NCI-H460 (cell line): ENCODE measurements at places on chromosomes 4 and X. TPM values are rescaled to one million over a fixed set of nuclear protein-coding genes. Genes with fewer than 3 reads are reported as not detected.

DNA sequence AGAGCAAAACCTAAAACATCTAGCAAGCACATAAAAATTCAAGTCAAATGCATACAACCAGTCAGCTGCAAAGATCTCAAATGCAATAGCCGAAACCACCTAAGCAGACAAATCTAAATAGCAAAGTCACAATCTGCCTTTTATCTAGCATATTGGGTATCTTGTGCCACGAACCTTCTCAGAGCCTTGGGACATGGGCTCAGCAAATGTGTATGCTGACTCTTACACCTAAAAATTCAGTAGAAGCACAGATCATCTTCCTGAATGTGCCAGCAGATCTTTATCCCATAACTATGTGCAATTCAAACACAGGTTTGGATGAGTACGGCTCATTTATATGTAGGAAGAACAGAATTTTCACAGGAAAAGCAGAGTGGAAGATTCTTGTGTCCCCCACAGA, 492.1 kb downstream of the INPP4B start:
- DNase-seq = no peak

GRCh38 chrX:17370191-17370590, 4.8 kb upstream of the NHS start:
- DNase-seq = no peak

GRCh38 chr4:128589384-128589965, 220.0 kb upstream of the JADE1 start:
- no peak for DNase-seq

- no peak for DNase-seq
These were observed 36.3 kb downstream of the ATXN3L start for GRCh38 chrX:13283512-13283911.

CT45A2 gene
- not detected in 2 replicates for total RNA-seq
